ENCODE measurements at places on chromosomes 5 and 9.

DNA sequence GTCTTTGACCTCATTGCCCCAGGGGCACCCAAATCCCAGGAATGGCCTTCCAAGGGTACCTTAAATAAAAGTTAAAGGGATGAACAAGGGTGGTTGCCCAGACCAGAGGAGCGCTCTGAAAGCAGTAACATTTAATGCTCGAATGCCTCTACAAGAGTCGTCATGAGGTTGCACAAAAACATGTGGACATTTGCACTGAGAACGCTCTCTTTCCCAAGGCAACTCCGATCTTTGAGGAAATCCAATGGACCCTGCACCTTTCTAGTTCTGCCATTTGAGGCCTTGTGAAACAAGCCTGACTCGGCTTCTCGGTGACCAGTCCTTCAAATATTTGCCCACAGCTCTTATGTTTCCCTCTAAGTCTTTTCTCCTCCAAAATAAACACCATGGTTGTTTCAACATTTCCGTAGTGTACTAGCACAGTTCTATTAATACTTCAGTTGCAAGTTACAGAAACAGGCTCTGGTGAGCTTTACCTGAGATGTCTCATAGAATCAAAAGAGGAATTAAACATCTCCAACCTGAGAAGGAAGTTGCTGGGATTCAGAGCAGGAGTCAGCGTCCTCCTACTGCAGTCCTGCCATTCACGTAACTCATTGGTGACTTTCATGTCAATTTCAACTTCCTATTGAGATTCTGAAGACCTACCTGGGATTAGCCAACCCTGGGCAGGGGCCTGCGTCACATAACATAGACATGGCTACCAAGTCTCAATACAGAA lies 168.8 kb upstream of the RAI14 start:
- no peak for DNase-seq

GRCh38 chr9:107491081-107492053 lies 1.8 kb upstream of the KLF4 start:
- no peak for DNase-seq

DNA sequence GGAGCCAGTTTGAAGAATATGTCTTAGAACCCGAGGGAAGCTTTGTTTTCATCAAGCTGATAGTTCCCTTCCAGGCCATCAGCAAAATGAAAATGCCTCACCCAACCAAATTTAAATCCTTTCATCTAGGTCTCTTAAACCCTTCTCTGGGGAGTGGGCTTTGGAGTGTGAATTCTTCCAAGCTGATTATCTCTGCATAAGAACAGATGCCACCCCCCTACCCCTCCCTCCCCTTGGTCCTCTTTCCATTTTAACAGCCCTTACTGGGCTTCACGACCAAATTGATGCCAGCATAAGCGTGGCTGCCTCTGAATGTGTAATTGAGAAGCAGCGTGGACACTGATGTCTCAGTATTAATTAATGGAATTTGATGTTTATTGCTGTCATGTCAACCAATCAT lies 509.7 kb upstream of the CLINT1 start:
- DNase-seq: no peak

DNA sequence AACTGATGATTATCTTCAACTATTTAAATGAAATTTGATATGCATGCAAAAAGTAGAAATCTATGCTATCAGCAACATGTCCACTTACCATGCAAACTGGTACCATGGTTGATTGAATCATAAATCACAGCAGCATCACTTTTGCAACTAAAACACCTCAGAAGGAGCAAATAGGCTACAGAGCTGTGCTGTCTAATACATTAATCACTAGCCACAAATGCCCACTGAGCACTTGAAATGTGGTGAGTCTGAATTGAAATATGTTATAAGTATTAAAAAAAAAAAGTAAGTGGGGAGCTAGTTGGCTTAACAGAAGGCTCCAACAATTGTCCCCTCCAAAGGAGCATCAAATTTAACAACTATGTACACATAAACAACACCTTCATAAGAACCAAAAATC lies 112.5 kb downstream of the FAM114A2 start:
- no peak for DNase-seq

DNA sequence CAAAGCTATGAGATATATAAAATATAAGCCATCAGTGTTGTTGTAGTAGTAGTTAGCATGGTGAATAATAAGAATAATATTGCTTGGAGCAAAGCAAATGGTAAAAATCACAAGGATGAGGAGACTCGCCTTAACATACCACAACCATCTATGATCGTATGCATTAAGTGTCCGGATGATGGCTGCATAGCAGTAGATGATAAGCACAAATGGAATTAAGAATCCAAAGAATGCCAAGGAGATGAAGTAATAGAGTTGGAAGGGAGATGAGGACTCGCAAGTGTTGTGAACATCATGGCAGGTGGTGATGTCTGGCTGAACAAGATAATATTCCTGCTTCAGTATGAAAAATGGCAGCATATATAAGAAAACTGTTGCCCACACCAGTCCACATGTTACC lies 5.5 kb downstream of the F2RL2 start:
- no peak for DNase-seq

GRCh38 chr9:100216178-100216787 lies 117.2 kb downstream of the INVS start:
- DNase-seq: peak; percentile 72

DNA sequence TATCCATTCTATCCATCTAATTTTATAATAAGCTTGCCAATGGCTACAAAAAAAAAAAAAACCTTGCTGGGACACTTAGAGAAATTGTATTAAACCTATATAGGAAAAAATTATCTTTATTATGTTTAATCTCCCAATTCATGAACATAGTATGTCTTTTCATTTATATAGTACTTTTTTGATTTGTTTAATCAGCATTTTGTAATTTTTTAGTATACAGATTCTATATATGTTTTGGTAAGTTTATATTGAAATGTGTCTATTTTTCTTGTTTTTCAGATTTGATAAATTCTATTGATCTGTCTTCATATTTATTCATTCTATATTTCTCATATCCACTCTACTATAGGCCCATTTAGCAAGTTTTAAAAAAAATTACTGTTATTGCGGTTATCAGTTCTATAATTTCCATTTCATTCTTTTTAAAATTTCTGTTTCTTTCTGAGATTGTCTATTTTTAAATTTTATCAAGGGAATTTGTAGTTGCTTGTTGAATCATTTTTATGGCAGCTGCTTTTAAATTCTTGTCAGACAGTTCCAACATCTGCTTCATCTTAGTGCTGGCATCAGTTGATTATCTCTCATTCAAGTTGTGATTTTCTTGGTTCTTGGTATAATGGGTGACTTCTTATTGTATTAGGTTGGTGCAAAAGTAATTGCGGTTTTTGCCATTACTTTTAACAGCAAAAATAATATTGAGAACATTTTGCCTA lies 170.1 kb upstream of the S1PR3 start:
- DNase-seq: no peak

DNA sequence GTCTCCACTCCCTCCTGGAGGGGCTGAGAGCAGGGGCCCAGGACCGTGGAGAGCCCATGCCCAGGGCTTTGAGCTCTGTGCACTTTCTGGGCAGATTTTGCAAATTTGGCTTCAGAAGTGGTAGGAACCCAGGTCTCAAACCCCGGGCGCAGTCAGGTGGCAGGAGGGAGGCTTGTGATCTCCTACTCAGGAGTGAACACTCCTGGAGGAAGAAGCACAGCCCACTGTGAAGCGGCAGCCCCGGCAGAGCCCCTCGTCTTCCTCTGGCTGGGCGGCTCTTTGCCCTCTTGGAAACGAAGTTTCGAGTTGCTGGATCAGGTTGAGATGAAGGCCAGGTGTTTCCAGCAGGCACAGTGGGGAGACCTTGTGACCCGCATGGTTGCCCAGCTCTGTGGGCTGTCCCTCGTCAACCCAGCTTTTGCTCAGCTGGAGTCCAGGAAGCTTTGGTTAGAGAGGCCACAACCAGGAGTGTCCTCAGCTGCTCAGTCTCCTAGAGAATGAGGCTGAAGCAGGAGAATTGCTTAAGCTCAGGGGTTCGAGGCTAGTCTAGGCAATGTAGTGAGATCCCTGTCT lies 48.5 kb downstream of the WNK2 start:
- DNase-seq: no peak

DNA sequence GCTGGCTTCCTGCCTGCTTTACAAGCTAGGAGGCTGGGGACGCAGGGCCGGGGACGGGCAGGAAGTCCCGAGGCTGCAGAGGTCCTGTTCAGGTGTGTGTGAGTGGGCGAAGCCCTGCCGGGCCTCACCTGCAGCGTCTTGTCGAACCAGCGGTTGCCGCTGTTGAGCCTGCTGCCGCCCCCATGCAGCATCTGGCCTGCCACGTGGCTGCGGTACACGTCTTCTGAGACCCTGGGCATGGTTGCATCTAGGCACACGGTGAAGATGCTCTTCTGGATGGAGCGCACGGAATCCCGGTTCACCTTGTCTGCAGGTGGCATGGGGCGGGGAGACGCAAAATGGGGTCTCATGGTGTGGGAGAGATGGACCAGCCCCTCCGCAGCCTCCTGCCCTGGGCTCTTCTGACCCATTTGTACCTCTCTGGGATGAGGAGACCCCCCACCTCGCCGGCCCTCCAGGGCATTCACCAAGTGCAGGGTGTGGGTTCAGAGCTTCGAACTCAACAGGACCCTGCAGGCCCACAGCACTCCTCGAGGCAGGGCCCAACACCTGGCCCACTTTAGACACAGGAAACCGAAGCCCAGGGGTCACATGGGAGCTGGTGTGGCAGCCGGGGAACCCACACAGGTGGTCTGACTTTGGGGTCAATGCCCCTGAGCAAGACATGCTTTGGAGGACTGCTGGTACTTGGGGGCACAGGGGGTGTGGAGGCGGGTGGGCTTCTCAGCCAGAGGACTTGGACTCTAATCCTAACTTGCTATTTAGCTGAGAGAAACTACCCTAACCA lies 10.0 kb downstream of the CRAT start:
- no peak for DNase-seq

- no peak for DNase-seq
Measured at GRCh38 chr5:118616281-118616680, 372.1 kb downstream of the DTWD2 start.

DNA sequence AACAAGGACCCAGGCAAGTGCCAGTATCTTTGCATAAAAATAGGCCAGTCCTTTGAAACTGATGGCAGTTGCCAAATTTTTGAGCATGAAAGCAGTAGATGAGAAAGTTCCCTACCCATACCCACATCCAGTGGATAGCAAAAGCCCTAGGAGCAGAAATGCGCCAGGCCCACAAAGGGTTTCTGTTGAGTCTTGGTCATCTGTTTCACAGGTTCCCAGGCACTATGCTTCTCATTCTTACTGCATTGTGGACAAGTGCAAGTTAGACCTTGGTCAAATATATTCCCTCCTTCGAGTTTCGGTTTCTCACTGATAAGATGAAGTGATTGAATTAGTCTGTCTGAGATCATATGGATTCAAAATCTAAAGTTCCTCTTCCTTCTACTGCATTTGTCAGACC lies 152.3 kb downstream of the NR3C1 start:
- no peak for DNase-seq

DNA sequence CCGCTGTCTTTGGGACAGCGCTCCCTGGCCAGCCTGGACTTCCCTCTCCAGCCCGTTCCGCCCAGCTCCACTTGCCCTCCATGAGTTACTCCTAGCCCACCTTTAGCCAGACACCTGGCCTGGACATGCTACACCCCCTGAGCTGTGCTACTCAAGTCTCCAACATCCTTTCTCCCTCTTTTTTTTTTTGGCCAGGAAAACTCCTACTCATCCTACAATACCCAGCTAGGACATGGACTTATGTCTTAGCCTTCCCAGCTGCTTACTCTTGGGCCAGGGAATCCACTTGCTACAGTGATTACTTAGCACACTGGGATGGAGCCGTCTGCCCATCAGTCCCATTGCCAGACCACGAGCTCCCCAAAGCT lies 92.7 kb upstream of the PHYKPL start:
- no peak for DNase-seq

GRCh38 chr5:83066548-83067110 lies 10.6 kb downstream of the TMEM167A start:
- no peak for DNase-seq

- no peak for DNase-seq
Measured at GRCh38 chr5:151492729-151493128, 45.3 kb downstream of the SLC36A1 start.

- no peak for DNase-seq
Measured at GRCh38 chr5:132334812-132335211, 34.7 kb upstream of the SLC22A5 start.

GRCh38 chr9:77000330-77000729 lies 19.1 kb upstream of the FOXB2 start:
- no peak for DNase-seq

- no peak for DNase-seq
Measured at GRCh38 chr5:31741496-31741895, 102.6 kb downstream of the PDZD2 start.

GRCh38 chr9:71648453-71648852 lies 119.9 kb downstream of the CEMIP2 start:
- no peak for DNase-seq

- no peak for DNase-seq
Measured at GRCh38 chr5:143511736-143512135, 108.2 kb upstream of the NR3C1 start.

DNA sequence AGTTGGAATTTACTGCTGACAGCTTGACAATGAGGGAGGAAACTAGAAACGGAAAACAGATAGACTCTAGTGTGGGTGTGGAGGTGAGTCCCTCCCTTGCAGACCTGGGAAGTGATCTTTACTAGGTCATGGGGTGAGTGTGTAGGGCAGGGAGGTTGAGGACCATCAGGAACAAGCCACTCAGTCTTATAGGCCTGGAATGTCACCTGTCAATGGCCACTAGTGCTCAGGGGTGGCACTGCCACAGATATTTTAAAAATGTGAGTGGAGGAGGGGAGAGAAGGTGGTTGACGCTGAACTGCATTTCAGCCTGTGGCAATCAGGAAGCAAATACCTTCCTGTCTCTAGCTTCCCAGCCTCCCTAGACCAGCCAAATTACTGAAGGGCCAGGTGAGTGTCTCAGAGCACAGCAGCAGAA lies 9.0 kb downstream of the OR2S2 start:
- DNase-seq: no peak

- no peak for DNase-seq
Measured at GRCh38 chr5:103260951-103261350, 2.4 kb downstream of the MACIR start.

GRCh38 chr5:125464847-125465432 lies 718.5 kb upstream of the ZNF608 start:
- no peak for DNase-seq

DNA sequence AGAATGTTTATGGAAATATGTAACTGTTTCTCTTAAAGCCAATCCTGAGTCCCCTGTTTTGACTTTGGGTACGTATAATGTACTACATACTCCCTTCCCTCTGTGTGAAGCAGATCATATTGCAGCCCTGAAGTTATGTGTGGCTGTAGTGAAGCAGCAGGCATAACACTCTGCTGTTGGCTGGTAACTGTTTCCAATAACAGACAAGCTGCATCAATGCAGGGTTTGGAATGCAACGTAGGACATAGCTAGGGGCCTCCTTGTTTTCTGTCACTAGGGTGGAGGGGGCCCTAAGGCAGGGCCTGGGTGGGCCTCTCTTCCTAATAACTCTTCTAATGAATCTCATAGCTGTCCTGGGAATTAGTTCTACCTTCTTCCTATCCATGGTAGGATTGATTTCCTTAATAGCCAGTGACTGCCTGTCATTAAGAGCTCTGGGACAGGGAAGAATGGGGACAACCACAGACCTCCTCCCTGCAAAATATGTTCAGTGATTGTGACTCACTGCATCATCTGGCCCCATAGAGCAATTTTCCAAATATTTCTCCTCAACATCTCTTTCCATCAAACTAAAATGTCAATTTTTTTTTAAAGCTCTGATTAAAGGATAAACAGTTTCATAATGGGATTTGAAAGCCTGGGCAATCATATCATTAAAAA lies 129.6 kb upstream of the HMHB1 start:
- no peak for DNase-seq

GRCh38 chr5:129664336-129664937 lies 83.5 kb upstream of the MINAR2 start:
- DNase-seq: peak; percentile 26
